ENCODE measurements at places on chromosomes 5 and 9. TPM values are rescaled to one million over a fixed set of nuclear protein-coding genes. Genes with fewer than 3 reads are reported as not detected.

- DNase-seq: no peak
These were observed 528 bp downstream of the ACOT12 start for GRCh38 chr5:81393430-81393782.

The BTNL8 gene
- total RNA-seq: not detected

The RARS1 gene
- total RNA-seq: 109 TPM

DNA sequence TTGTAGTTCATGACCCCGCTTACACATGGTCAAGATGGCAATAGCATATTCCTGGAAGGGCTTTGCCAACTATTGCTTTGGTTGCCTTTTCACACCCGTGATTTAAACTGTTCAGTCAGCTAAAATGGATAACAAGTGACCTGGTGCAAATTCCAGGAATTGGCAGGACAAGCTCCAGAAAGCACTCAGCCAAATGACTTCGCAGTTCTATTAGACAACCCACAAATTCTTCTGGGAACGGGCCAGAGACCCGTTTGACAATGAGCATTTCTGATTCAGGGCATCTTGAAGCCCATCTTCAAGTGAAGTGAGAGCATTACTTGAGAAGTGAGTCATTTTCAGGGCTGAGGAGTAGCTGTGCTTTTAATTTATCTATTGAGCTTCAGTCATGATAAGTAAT, 165.0 kb downstream of the DROSHA start:
- peak; percentile 44 for DNase-seq

The TAL2 gene
- not detected for total RNA-seq

GRCh38 chr5:71937921-71938698, 169.2 kb upstream of the MAP1B start:
- no peak for DNase-seq

The GABRB2 gene
- not detected for total RNA-seq

- DNase-seq: no peak
These were observed 125.3 kb upstream of the MARCHF11 start for GRCh38 chr5:16304846-16305245.

DNA sequence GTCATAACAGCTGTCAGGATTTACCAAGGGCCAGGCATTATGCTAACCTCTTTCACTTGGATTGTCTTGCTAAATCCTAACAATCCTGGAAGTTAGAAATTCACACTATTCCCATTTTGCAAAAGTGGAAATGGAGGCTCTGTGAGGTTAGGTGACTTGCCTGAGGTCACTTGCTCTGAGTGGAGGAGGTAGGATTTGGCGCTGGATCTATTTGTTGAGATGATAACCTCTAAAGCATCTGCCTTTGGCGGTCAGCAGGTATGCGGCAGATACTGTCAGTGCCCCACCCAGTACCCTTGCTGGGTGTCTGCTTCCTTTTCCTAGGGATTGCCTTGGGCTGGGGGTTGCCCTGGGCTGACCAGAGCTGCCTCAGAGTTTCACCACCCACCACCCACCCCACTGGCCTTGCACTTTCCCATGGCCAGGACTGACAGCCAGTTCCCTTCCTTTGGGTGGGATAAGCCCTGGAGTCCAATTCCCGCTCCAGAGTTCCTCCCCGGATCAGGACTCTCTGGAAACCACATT, 164.8 kb upstream of the MSX2 start:
- DNase-seq: no peak

The PCDHGB1 gene
- 0.29 TPM for total RNA-seq

DNA sequence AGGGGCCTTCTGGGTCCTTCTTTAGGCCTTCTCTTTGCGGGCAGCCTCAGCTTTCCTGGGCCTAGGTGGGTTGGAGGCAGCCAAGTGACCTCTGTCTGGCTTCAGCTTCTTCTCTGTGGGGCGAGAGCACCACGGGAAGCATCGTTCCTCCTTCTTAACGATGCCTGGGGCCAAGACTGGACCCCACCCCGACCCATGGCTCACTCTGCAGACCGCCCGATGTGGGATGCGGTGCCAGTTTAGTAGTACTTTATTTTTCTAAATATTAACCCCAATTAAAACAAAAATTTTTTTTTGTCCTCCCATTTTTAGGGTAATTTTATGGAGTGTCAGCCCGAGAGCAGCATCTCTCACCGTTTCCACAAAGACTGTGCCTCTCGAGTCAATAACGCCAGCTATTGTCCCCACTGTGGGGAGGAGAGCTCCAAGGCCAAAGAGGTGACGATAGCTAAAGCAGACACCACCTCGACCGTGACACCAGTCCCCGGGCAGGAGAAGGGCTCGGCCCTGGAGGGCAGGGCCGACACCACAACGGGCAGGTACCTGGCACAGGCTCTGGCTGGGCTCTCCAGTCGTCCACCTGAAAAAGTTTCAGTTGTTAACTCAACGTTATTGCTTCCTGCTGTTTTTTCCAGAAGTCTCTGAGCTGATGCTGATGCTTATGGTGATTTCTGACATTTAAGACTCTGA, 101.1 kb upstream of the CACNA1B start:
- DNase-seq: no peak

DNA sequence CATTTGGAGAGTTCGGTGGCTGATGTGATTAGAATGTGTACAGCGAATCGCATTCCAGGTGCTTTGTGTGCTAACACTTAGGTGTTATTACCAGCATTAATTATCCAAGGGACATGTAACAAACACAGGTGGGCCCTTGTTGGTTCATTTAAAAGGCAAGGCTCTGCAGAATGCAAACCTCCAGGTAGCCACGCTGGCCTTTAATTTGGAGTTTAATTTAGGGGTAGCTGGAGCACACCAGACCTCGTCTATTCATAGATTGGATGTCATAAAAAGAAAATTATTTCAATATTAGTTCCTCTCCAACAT, 191.1 kb downstream of the MAT2B start:
- DNase-seq: no peak

The STK10 gene
- total RNA-seq: 22.4 TPM

GRCh38 chr5:96896806-96897205, 20.5 kb downstream of the ERAP2 start:
- no peak for DNase-seq

GRCh38 chr5:110590187-110590586, 136.3 kb downstream of the TMEM232 start:
- no peak for DNase-seq

DNA sequence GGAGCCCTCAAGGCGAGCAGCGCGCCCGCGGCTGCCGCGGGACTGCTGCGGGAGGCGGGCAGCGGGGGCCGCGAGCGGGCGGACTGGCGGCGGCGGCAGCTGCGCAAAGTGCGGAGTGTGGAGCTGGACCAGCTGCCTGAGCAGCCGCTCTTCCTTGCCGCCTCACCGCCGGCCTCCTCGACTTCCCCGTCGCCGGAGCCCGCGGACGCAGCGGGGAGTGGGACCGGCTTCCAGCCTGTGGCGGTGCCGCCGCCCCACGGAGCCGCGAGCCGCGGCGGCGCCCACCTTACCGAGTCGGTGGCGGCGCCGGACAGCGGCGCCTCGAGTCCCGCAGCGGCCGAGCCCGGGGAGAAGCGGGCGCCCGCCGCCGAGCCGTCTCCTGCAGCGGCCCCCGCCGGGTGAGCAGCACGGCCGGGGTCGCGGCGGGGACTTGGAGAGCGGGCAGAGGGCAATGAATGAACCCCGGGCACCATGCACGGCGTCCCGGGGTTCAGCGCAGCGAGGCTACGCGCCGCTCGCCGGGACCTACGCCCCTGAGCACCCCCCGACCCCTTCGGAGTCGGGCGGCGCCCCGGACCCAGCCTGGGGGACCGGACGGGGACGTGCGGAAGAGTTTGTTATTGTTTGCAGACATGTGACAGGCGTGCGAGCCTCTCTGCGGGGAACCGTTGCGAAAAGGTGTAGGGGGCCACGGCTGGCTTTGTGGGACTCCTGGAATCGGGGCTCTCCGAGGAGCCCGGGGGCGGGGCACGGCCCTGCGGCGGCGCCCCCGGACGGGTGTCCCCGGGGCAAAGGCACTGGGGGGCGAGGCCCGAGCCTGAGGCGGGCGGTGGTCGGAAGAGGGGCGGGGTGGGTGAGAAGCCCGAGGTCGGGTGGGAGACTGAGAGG, 553 bp downstream of the MAP3K1 start:
- DNase-seq: no peak

The WDR41 gene
- 63.2 TPM for total RNA-seq

GRCh38 chr5:175060257-175060656, 335.9 kb downstream of the MSX2 start:
- DNase-seq: no peak

DNA sequence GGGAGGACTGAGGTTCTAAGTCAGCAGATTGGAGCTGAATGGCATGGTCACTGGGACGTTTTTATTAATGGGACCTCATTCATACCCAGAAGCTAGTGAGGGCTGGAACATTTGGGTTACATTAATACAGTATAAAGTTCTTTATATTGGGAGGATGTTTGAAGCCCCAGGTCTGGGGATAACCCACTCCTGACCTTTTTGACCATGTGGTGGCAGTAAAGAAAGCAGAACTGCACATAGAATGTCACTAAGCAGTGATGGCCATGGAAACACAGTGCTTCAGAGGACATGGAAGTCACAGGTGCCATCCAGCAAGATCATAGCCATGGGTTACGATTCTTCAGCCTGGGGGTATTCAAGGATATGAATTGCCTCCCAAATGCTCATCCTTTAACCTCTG, 176.0 kb downstream of the ATP10B start:
- no peak for DNase-seq

- DNase-seq: no peak
These were observed 3.5 kb downstream of the PAM start for GRCh38 chr5:102758576-102758975.

GRCh38 chr9:94603259-94604160, 9.9 kb upstream of the FBP2 start:
- no peak for DNase-seq

DNA sequence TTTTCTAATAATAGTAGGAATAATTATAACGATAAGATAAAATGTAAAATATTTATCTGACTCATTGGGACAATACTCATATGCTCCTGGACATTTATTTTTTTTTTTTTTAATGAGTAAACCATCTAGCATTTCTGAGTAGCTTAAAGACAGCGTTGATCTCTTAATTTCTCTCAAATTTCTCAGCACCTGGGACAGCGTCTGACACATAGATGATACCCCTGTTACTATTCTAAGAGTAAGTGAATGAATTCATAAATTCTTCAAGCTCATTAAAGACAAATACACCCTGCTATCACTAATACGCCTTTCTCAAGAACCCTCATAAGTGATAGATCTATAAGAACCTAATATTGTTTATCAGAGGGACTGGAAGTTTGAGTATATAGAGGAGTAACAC, 12.0 kb upstream of the HTR4 start:
- DNase-seq: no peak

The AKNA gene
- total RNA-seq: 20.4 TPM
